Smooth muscle cell of the pulmonary artery (primary cell): ENCODE measurements at places on chromosomes 5 and 9. TPM values are rescaled to one million over a fixed set of nuclear protein-coding genes. Genes with fewer than 3 reads are reported as not detected.

The OR1L8 gene
- not detected in 2 replicates for total RNA-seq

The KCNV2 gene
- total RNA-seq = not detected in 2 replicates

The TRIM7 gene
- total RNA-seq = 1.2 and 3.2 TPM in 2 replicates

The DMRT3 gene
- total RNA-seq = not detected in 2 replicates

The FYB1 gene
- total RNA-seq = 0.03 and 0.07 TPM in 2 replicates

The SLC34A3 gene
- not detected in 2 replicates for total RNA-seq

The SLC26A2 gene
- total RNA-seq = 19.2 and 21.4 TPM in 2 replicates

The SPRY4 gene
- 13.2 and 14.6 TPM in 2 replicates for total RNA-seq

The FCN2 gene
- total RNA-seq = not detected in 2 replicates

The FIBCD1 gene
- 7.2 and 10.7 TPM in 2 replicates for total RNA-seq

The CDH9 gene
- not detected in 2 replicates for total RNA-seq

The ORM2 gene
- not detected in 2 replicates for total RNA-seq

The OR13C5 gene
- 0.13 TPM in 1 of 2 replicates, not detected in the other for total RNA-seq

The FBP2 gene
- not detected in 2 replicates for total RNA-seq

The TRIO gene
- total RNA-seq = 205 and 329 TPM in 2 replicates

The SH3TC2 gene
- total RNA-seq = 2.4 and 3.1 TPM in 2 replicates

The BAAT gene
- 0.07 TPM in 1 of 2 replicates, not detected in the other for total RNA-seq

The COL15A1 gene
- 77.7 and 229 TPM in 2 replicates for total RNA-seq

The SLC6A3 gene
- total RNA-seq = not detected in 2 replicates

The RANBP3L gene
- total RNA-seq = 0.07 TPM in 2 replicates

The GPR151 gene
- total RNA-seq = not detected in 2 replicates

The BRD3 gene
- total RNA-seq = 11.8 and 13.1 TPM in 2 replicates
